ENCODE measurements at places on chromosomes 3 and 15. TPM values are rescaled to one million over a fixed set of nuclear protein-coding genes. Genes with fewer than 3 reads are reported as not detected.

ATP2B2 gene
- total RNA-seq, result not detected

SST gene
- not detected for total RNA-seq

SPG11 gene
- 92.3 TPM for total RNA-seq

KBTBD12 gene
- not detected for total RNA-seq

UBE2Q2 gene
- 42.2 TPM for total RNA-seq

CCRL2 gene
- 0.16 TPM for total RNA-seq

IGSF10 gene
- total RNA-seq, result 0.94 TPM

IQGAP1 gene
- 83.8 TPM for total RNA-seq

GOLGA8T gene
- 0.17 TPM for total RNA-seq

ERC2 gene
- not detected for total RNA-seq

CPN2 gene
- total RNA-seq, result not detected

CATSPER2 gene
- total RNA-seq, result 1.3 TPM

CLDN18 gene
- not detected for total RNA-seq

MKRN3 gene
- total RNA-seq, result 0.32 TPM

CAPN3 gene
- total RNA-seq, result 1.7 TPM

SCAP gene
- 42.2 TPM for total RNA-seq

Measured in bronchial smooth muscle cell (primary cell).